ENCODE measurements at places on chromosomes 1 and 21.
A peak's percentile ranks its signal among the peaks of the same experiment; 100 is the strongest.

GRCh38 chr1:154730259-154730658 lies 122.3 kb upstream of the ADAR start:
- DNase-seq, result no peak

DNA sequence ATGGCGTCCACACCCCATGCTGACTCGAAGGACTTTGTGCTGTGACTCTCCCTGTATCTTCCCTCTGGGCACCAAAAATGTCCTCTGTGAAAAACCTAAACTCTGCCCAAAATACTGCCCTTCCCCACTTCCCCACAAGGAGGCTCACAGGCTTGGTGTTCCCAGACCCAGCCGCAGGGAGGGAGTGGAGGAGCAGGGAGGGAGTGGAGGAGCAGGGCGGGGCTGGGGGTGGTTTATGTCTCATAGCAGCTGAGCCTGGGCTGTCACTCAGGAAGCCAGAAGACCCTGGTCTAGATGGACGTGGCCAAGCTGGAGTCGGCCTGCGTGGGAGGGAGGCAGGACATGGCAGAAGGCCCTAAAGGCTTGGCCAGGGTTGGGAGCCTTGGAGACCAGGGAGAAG lies 461.7 kb downstream of the PTPRU start:
- no peak for DNase-seq

DNA sequence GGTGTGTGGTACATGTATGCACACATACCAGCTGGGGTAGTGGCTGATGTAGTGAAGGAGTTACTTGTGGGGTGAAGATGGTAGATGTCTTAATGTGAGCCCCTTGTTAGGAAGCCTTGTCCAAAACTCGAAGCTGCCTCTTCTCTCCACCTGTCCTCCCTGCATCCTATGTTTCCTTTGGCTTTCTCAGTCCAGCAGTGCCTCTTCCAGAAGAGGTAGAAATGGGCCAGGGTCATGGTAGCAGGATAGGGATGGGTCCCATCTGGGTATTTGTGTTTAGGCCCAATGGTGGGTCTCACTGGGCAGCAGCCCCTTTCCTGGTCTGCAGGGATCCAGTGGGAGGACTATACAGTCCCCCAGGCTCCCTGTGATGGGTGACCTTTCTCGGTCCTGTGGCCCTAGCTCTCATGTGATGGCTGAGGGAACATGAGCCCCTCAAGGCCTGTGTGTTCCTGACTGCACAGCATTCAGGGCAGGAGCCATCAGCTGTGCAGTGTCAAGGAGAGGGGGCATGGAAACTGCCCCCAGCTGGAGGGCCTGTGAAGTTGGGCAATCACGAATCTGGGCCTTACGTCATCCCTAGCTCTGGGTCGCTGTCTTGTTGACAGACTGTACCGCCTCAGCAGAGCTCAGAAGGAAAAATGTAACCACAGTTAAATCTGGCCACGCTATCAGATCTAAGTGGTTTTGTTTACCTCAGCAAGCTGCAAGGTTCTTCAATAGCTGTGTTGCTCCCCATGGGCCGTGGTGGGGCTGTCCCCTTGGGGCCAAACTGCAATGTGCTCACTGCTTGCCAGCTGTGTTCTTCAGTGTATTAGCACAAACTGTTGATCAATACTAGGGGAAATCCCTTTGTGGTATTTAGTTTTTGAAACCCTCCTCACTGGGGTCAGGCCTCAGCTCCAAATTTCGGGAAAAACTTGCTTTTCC lies 82.7 kb downstream of the NOS1AP start:
- no peak for DNase-seq

- DNase-seq, result no peak
Measured at GRCh38 chr1:230212405-230212936, 145.4 kb downstream of the GALNT2 start.

DNA sequence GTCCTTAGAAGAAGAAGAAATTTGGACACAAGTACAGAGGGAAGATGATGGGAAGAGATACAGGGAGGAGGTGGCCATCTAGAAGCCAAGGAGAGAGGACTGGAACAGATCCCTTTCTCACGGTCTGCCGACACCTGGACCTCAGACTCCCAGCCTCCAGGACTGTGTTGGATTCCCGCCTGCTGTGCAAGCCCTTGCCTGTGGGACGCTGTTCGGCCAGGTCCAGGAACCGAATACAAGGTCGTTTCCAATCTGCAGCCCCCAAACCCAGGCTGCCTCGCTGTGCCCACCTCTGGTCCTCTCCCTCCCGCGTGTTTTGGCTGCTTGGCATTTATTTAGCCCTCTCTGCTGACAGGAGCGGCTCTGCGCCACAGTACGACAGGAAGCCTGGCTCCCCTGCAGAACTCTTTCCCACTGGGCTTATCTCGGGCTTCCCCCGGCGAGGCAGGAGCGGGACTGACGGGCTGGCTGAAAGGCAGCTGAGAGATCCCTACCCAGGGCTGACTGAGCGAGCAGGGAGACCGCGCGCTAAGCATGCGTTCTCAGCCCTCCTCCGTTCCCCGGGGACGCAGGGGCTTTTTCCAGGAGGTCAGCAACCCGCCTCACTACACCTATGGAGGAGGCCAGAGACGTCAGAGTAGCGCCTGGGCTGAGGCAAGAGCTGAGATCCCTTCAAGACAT lies 238.4 kb downstream of the TNR start:
- DNase-seq, result no peak

DNA sequence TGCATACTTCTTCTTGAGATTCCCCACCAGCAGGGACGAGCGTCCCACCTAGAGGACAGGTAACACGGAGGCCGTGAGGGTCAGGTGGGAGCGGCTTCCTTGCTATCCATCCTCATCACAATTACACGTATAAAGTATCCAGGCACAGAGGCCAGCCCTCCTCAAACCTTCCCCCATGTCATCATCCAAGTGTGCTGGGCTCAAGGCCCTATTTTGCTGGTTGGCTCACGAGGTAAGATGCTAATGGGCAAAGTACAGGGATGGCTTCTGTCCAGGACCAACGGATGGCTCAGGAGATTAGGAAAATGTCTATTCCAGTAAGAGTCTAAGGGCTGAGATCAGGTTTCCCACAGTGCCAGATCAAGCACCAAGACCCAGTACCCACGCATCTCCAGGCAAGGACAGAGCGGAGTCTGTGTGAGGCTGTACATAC lies 11.5 kb upstream of the A3GALT2 start:
- peak; percentile 70 for DNase-seq

All from AG09309 (cell line).